ENCODE measurements at places on chromosomes 12 and 14.

DNA sequence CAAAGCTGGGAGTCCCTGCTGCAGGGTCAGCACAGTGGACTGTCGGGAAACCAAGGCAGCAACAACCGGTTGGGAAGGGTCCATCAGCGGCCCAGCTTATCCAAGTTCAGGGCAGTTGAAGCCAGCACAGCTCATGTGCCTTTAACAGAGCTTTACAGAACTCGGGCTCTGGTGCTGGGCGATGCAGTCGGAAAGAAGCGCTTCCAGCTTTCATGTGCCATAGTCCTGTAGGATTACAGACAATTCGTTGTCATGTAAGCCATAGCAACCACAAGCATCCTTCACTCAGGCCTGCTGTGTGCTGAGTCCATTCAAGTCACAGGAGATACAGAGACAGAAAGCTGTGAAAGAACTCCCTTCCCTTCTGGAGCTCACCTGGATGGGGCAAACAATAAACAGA, 3.5 kb upstream of the FAM181A start:
- no peaks in the 10 kb centered on the region for H3K27me3 ChIP-seq
- DNase-seq, result no peak
- no peak overlapping the region for H3K4me3 ChIP-seq
- H3K27ac ChIP-seq, result no peak overlapping the region

- no peaks in the 10 kb centered on the region for H3K36me3 ChIP-seq
- H3K27me3 ChIP-seq, result peaks cover 14% of the 10 kb centered on the region
- H3K4me3 ChIP-seq, result no peak overlapping the region
- no peak for DNase-seq
- peaks cover 13% of the 10 kb centered on the region for H3K4me1 ChIP-seq
These were observed 9.7 kb upstream of the PCK2 start for GRCh38 chr14:24084440-24084839.

GRCh38 chr12:124722878-124723277, 140.8 kb downstream of the SCARB1 start:
- no peak for DNase-seq
- no peaks in the 10 kb centered on the region for H3K27me3 ChIP-seq
- H3K4me3 ChIP-seq, result no peak overlapping the region
- no peak overlapping the region for H3K27ac ChIP-seq
- no peaks in the 10 kb centered on the region for H3K4me1 ChIP-seq

- peaks cover 1% of the 10 kb centered on the region for H3K4me1 ChIP-seq
- no peaks in the 10 kb centered on the region for H3K36me3 ChIP-seq
- H3K27ac ChIP-seq, result no peak overlapping the region
These were observed 36.7 kb downstream of the TMEM233 start for GRCh38 chr12:119630223-119630780.

GRCh38 chr12:11797317-11797913, 147.9 kb downstream of the ETV6 start:
- no peak overlapping the region for H3K27ac ChIP-seq
- no peaks in the 10 kb centered on the region for H3K36me3 ChIP-seq
- no peaks in the 10 kb centered on the region for H3K27me3 ChIP-seq
- H3K4me1 ChIP-seq, result peaks cover 12% of the 10 kb centered on the region
- DNase-seq, result no peak
- no peak overlapping the region for H3K4me3 ChIP-seq

GRCh38 chr12:54404061-54405004, 14.7 kb downstream of the ITGA5 start:
- no peaks in the 10 kb centered on the region for H3K36me3 ChIP-seq
- no peaks in the 10 kb centered on the region for H3K27me3 ChIP-seq
- no peaks in the 10 kb centered on the region for H3K4me1 ChIP-seq

DNA sequence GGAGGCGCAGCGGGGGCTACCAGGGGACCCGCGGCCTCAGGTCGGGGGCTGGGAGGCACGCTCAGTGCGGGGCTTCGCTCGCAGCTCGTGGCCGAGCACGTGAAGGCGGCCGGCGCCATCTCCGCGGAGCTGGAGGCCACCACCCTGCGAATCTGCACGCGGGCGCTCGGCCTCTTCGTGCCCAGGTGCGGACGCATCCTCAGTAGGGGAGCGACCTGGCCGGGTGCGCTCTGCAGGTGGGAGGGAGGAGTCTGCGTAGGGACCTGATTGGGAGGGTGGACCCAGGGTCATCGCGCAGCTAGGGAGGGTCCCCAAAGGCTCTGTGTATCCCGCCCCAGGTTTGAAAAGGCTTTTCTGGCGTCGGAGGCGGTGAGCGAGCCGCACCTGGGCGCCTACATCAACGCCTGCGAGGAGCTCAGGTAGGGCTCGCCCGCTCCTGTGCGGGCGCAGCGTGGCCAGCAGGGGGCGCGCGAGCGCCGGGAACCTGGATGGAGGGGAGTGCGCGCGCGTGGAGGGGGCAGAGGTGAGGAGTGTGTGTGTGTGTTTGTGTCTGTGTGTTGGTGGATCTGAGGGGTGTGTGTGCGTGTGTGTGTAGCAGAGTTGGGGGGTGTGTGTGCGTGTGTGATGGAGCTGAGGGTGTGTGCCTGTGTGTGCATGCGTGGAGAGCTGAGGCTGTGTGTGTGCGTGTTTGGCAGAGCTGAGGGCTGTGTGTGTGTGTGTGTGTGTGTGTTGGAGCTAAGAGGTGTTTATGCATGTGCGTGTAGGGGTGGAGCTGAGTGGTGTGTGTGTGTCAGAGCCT, 10.3 kb downstream of the EXOC3L4 start:
- peaks cover 56% of the 10 kb centered on the region for H3K27me3 ChIP-seq
- peak; percentile 80 for DNase-seq
- H3K4me3 ChIP-seq, result peak overlapping the region; percentile 51
- no peaks in the 10 kb centered on the region for H3K36me3 ChIP-seq
- H3K27ac ChIP-seq, result no peak overlapping the region

GRCh38 chr12:131860472-131861260, 32.5 kb downstream of the MMP17 start:
- H3K4me3 ChIP-seq, result no peak overlapping the region
- DNase-seq, result peak; percentile 81
- H3K36me3 ChIP-seq, result no peaks in the 10 kb centered on the region
- peaks cover 24% of the 10 kb centered on the region for H3K4me1 ChIP-seq
- H3K27me3 ChIP-seq, result no peaks in the 10 kb centered on the region
- H3K27ac ChIP-seq, result peak overlapping the region; percentile 40

- no peak overlapping the region for H3K27ac ChIP-seq
- peaks cover 26% of the 10 kb centered on the region for H3K27me3 ChIP-seq
- DNase-seq, result peak; percentile 45
- peak overlapping the region; percentile 78 for H3K4me3 ChIP-seq
- peaks cover 5% of the 10 kb centered on the region for H3K4me1 ChIP-seq
These were observed 444 bp downstream of the DRAM1 start for GRCh38 chr12:101877806-101878242.

- peak; percentile 96 for DNase-seq
- peaks cover 19% of the 10 kb centered on the region for H3K27me3 ChIP-seq
- no peaks in the 10 kb centered on the region for H3K36me3 ChIP-seq
- H3K27ac ChIP-seq, result no peak overlapping the region
- H3K4me3 ChIP-seq, result peak overlapping the region; percentile 46
These were observed 38.2 kb downstream of the PLXNC1 start for GRCh38 chr12:94186278-94187241.

GRCh38 chr12:126558810-126559209, 1493.6 kb downstream of the AACS start:
- no peaks in the 10 kb centered on the region for H3K4me1 ChIP-seq
- no peak overlapping the region for H3K4me3 ChIP-seq
- no peak for DNase-seq
- H3K27ac ChIP-seq, result no peak overlapping the region

DNA sequence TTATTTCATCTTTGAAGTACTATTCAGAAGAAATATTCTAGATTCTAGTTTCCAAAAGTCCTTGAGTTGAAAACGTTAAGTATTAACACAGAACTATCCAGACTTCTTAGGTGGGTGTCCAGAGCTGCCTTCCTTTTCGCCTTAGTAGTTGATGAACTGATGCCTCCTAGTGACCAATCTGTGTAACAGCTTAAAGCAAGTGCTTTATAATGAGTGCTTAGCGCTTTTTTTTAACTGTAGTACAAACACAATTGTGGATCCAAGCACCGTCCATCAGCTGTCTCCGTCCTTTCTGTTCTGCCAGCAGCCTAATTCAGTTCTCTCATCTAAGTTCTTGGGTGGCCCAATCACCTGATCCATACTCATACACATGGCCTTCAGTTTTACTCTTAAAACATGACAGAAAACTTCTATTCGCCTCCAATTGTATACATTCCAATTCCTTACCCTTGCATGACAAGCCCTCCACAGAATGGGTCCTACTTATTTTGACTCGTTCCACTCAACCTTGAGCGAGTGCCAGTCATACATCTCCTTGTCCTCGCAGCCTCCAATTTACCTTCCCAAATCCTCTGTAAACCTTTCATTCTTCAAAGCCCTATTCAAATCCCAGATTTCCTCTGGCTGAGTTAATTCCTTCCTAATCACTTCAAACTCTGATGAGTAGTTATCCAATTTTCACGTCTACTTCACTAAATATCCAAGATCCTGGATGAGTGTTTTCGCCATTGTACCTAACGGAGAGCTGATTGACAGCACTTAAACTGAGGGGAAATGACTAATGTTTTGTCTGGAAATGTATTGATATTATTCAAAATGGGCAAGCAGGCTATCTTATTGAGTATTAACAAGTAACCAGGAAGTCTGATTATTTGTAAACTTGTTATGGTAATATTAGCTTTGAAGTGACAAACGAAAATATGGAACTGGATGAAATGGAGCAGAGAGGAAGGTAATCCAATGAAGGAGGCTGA, 5.8 kb upstream of the PHLDA1 start:
- DNase-seq, result peak; percentile 90
- H3K4me1 ChIP-seq, result peaks cover 46% of the 10 kb centered on the region
- H3K27ac ChIP-seq, result peak overlapping the region; percentile 61

- no peaks in the 10 kb centered on the region for H3K36me3 ChIP-seq
- no peaks in the 10 kb centered on the region for H3K4me1 ChIP-seq
- H3K4me3 ChIP-seq, result no peak overlapping the region
- no peak for DNase-seq
- no peak overlapping the region for H3K27ac ChIP-seq
- H3K27me3 ChIP-seq, result no peaks in the 10 kb centered on the region
These were observed 28.5 kb upstream of the ANKRD9 start for GRCh38 chr14:102537981-102538601.

DNA sequence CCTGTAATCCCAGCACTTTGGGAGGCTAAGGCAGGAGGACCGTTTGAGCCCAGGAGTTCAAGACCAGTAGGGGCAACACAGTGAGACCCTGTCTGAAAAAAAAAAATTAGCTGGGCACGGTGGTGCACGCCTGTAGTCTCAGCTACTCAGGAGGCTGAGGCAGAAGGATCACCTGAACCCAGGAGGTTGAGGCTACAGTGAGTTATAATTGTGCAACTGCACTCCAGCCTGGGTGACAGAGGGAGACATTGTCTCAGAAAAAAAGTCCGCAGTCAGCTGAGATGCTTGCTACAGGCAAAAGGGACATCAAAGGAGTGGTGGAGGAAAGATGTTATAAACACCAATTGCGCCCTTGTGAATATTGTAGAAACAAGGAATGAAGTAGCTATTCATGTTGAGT, 77.8 kb downstream of the NDUFA12 start:
- no peak for DNase-seq
- H3K4me1 ChIP-seq, result no peaks in the 10 kb centered on the region
- no peak overlapping the region for H3K4me3 ChIP-seq
- no peaks in the 10 kb centered on the region for H3K27me3 ChIP-seq
- no peaks in the 10 kb centered on the region for H3K36me3 ChIP-seq

- no peak overlapping the region for H3K4me3 ChIP-seq
- H3K36me3 ChIP-seq, result no peaks in the 10 kb centered on the region
These were observed 33.8 kb downstream of the GIT2 start for GRCh38 chr12:109962398-109962797.

- H3K4me1 ChIP-seq, result peaks cover 44% of the 10 kb centered on the region
- peak overlapping the region; percentile 94 for H3K27ac ChIP-seq
- H3K27me3 ChIP-seq, result no peaks in the 10 kb centered on the region
- no peaks in the 10 kb centered on the region for H3K36me3 ChIP-seq
- no peak for DNase-seq
- peak overlapping the region; percentile 26 for H3K4me3 ChIP-seq
These were observed 3.7 kb upstream of the SELPLG start for GRCh38 chr12:108637222-108637971.

- H3K27me3 ChIP-seq, result peaks cover 21% of the 10 kb centered on the region
- DNase-seq, result no peak
- H3K36me3 ChIP-seq, result no peaks in the 10 kb centered on the region
- H3K4me3 ChIP-seq, result no peak overlapping the region
- H3K27ac ChIP-seq, result no peak overlapping the region
- H3K4me1 ChIP-seq, result peaks cover 23% of the 10 kb centered on the region
These were observed 6.2 kb downstream of the CHST11 start for GRCh38 chr12:104462931-104463339.

- no peak overlapping the region for H3K4me3 ChIP-seq
- peak; percentile 26 for DNase-seq
- H3K27me3 ChIP-seq, result no peaks in the 10 kb centered on the region
- H3K27ac ChIP-seq, result no peak overlapping the region
- H3K36me3 ChIP-seq, result no peaks in the 10 kb centered on the region
These were observed 355.2 kb downstream of the BMP4 start for GRCh38 chr14:53601409-53601808.

GRCh38 chr12:51441583-51441982, 17.0 kb downstream of the SLC4A8 start:
- H3K36me3 ChIP-seq, result no peaks in the 10 kb centered on the region
- DNase-seq, result no peak
- no peak overlapping the region for H3K27ac ChIP-seq
- H3K27me3 ChIP-seq, result no peaks in the 10 kb centered on the region
- H3K4me1 ChIP-seq, result peaks cover 8% of the 10 kb centered on the region
- no peak overlapping the region for H3K4me3 ChIP-seq

- no peak for DNase-seq
- no peaks in the 10 kb centered on the region for H3K27me3 ChIP-seq
- H3K27ac ChIP-seq, result no peak overlapping the region
- H3K36me3 ChIP-seq, result no peaks in the 10 kb centered on the region
These were observed 1100.2 kb downstream of the FSCB start for GRCh38 chr14:43406931-43407330.

DNA sequence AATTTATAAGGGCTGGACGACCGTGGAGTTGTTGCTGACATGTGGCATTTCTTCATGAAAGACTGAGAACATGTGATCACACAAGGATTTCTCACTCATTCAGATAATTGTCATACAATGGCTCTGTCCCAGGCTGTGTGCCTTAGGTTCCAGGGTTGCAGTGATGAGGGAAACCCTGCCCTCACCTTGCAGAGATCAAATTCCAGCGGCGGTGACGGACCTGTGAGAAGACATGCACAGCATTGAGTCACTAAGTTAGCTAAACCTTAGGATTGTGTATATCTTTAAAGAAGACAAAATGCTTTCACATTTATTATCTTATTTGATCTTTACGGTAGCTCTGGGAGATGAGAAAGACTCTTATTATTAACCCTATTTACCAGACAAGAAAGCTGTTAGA, 1029.1 kb downstream of the BCL11B start:
- no peaks in the 10 kb centered on the region for H3K36me3 ChIP-seq
- no peaks in the 10 kb centered on the region for H3K27me3 ChIP-seq
- no peak overlapping the region for H3K27ac ChIP-seq
- no peak for DNase-seq
- no peaks in the 10 kb centered on the region for H3K4me1 ChIP-seq

DNA sequence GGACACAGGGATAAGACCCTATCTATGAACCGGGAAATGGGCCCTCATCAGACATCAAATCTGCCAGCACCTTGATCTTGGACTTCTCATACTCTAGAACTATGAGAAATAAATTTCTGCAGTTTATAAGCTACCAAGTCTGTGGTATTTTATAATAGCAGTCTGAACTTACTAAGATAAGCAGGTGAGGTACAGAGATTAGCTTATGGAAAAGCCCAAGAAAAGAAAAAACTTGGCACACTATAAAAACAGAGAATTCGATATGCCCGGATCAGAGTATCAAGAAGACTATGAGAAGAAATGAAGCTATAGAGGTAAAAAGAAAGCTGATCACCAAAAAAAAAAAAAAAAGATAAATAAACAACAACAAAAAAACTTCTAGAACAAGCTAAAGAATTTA, 52.6 kb downstream of the EEA1 start:
- no peak overlapping the region for H3K4me3 ChIP-seq
- DNase-seq, result no peak
- H3K36me3 ChIP-seq, result peaks cover 2% of the 10 kb centered on the region
- no peaks in the 10 kb centered on the region for H3K27me3 ChIP-seq
- no peak overlapping the region for H3K27ac ChIP-seq

Measured in GM23338 (cell line).